ENCODE measurements at places on chromosomes 6 and 20.

- DNase-seq = no peak
These were observed 76.7 kb downstream of the FOXC1 start for GRCh38 chr6:1686117-1687098.

DNA sequence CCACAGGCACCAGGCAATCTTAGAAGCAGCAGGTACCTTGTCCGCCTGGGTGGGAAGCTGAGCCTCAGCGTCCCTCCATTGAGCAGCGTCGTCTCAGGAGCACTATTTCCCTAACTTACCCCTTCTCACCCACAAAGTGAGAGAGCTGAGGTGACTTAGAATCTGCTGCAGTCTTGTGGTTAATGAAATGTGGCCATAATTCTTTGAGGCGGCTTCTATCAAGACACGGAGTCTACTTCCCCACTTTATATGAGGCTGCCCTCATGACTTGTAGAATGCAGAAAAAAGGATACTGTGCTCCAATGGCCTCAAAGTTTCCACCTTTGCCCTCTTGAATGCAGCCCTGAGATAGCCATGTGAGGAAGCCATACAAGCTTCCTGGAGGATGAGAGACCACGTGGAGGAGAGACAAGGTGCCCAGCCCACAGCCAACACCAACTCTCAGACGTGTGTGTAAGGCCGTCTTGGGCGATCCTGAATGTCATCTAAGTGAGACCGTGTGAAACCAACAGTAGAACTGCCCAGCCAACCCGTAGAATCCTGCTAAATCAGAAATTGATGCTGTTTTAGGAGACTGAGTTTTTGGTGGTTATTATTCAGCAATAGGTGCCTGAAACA is 9.1 kb upstream of the TAGAP start:
- DNase-seq = no peak

GRCh38 chr6:54864272-54864671 is 17.7 kb downstream of the FAM83B start:
- no peak for DNase-seq

DNA sequence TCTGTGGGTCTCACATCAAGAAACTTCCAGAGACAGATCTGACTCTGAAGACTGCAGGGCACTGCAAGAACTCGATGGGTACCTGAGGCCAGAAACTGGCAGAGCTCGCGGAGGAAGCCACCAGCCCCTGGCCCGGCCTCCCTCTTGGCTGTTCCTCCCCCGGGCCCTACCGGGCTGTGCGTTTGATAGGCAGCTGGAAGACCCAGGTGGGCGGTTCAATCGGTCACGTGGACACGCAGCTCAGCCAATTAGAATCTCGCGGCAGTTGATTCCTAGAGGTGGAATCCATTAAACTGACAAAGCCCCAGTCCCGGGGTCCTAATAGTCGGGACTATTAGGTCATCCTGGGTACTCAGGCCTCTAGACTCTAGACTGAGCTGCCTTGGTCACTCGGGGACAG is 154.2 kb upstream of the PROKR2 start:
- no peak for DNase-seq

- no peak for DNase-seq
These were observed 330.8 kb downstream of the BCKDHB start for GRCh38 chr6:80437221-80437620.

DNA sequence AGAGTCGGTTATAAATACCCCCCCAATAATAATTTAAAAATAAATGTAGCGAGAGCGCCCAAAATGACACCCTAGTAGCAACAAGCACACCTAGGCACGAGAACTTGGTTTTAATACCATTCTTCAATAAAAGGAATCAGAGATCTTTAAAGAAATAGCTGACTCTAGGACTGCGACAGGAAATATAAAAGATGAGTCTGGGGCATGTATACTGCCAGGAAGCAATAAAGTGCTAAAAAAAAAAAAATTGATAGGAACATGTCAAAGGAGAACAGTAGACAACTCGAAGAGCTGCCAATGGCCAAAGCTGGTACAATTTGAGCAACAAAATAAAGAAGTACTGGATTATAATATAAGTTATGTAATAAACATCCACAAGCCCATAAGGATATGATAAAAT is 2.2 kb downstream of the PNISR start:
- no peak for DNase-seq

- no peak for DNase-seq
These were observed 11.2 kb upstream of the SPAG4 start for GRCh38 chr20:35604449-35604747.

- DNase-seq = no peak
These were observed 30.1 kb downstream of the CDYL start for GRCh38 chr6:4806337-4806725.

- DNase-seq = no peak
These were observed 248.5 kb downstream of the ATXN1 start for GRCh38 chr6:16512544-16513290.

DNA sequence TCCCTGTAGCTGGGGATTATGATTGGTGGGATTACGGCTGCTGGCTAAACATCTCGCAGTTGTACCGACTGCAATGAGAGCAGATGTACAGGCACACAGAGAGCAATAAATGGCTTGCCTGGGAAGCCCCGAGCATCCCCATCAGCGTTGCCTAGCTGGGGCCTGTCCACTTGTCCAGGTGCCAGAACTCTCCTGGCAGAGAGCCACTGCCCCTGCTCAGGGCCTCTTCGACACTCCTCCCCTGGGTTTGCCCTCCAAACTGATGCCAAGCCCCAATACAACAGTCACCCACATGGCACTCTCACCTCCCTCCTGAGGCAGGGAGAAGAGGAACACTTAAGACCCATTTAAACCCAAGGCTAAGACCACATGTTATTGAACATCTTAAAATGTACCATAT is 715.1 kb downstream of the PTPRT start:
- DNase-seq = no peak

DNA sequence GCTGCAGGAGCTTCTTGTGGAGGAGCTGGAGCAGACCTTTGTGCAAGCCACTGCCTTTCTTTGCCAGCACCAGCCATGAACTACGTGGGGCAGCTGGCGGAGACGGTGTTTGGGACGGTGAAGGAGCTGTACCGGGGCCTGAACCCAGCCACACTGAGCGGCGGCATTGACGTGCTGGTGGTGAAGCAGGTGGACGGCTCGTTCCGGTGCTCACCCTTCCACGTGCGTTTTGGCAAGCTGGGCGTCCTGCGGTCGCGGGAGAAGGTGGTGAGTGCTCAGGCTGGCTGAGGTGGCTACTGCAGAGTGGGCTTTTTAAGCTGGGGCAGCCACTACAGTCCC is 5.1 kb downstream of the LPIN3 start:
- DNase-seq = no peak

DNA sequence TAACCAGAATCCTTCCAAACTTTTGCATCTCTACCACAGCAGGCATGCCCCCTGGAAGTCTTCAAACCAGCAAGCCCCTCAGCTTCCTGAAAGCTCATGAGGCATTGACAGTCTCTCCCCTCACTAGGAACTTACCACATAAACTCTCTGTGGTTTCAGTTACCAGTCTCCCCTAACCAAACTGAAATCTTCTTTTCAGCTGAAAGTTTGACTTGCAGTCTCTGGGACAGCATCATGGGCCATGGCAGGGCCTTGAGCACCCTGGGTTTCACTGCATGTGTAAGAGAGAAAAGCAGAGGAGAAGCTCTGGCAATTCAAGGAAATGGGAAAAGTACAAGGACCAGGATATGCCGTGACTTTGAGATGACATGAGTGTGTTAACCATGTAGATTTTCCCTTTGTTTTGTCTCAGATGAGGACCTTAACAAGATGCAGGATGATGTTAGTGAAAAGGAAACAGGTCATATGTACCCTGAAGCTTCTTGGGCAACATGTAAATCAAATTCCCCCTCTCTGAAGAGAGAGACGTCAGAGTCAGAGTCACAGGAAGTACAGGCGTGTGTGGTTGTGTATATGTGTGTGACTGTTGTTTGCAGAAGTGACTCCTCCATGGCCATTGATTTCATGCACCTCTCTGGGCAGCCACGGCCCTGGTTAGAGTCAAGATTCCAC is 106.3 kb downstream of the TNFRSF21 start:
- DNase-seq = no peak

DNA sequence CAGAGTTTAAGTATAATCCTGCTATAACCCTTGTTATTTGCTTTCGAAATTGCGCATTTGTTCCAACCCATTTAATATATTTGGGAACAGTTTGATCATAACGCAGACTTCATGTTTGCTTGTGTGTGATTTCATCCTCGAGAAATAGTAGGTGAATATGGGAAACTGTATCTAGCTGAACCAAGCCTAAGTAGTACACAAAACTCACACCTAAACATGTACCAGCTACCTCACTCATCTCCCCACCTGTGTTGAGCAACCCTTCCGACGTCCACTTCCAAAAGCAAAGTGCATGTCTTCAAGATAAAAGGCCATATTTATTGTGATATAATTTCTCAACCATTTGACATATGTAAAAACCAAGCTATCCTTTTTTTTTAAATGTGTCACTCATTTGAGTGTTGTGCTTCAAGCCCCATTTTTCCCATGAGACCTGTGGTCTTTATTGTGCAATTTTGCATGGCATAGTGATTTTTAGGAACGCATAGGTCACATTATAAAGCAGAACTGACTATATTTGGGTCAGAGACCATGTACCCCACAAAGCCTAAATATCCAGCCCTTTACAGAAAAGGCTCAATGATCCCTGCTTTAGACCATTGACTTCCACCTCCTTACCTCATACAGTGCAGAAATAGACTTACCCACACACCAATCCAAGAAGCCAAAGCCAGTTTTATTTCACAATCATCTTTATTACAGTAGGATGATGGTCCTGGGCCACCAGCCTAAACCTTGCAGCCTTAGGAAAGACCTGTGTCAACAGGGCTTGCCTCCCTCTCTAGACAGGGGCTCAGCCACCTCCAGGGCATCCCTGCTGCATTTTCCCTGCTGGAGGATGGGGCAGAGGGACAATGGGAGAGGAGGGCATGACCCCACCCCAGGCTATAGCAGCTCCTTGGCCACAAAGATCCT is 7.1 kb downstream of the CCND3 start:
- no peak for DNase-seq

GRCh38 chr6:105890521-105891244 is 195.5 kb upstream of the PRDM1 start:
- DNase-seq = no peak

DNA sequence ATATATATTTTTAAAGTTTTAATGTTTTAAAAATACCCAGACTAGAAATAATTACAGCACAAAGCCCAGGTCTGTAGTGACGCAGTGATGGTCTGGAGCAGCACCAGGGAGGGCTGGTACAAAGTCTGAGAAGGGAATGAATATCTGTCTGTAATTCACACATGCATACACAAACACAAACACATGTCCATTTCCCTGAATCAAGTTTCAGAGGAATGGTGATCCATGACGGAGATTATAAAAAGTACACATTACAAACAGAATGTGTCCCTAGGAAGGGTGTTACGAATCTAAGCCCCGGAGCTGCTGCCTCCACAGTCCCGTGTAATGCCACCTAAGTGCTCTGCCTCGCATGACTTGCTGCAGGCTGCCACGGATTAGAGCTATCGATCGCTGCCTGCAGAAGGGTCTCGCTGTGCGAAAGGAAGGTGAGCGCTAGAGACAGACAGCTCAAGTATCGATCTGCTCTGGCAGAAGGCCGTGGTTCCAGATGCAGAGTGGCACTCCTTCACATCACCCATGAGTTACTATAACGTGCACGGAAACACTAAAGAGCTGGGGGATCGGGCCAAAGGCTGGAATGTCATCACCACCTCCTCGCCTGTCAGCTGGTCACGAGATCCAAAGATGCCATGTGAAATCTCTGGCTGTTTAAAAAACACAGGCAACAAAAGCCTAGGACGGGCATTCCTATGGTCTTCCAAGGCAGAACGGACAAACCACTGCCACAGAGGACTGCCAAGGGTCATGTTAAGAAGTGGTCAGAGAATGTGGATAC is 87.1 kb downstream of the INSM1 start:
- no peak for DNase-seq

DNA sequence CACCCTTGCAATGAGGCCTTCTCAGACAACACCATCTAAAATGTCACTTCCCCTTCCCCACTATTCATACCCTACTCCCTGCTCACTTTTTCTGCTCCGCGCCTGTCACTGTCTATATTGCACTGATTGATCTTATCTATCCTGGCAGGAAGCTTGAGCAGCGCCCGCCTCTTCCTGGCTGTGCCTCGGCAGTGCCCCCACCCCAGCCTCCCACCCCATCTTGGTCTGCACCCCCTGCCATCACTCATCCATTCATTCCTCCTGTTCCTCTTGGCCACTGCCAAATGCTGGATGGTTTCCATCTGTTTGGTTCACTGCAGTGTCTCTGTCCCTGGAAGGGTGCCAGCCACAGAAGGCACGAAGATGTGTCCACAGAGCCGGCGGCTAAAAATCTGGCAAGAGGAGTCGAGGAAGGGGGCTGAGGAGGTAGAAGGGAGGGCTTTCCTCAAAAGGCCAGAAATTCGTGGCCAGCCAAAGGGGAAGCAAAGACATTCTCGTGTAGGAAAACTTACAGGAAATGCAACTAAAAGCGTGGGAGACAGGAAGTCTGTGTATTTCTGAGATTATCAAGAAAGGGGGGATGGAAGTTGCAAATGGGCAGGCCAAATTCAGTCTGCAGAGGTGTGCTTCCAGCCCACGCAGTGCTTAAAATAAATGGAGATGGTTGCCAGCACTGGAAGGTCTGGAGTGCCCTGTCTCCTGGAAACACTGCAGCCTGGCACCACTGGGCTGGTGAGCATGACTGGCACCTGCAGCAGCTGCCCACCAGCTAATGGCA is 27.6 kb downstream of the SYNJ2 start:
- DNase-seq = no peak

DNA sequence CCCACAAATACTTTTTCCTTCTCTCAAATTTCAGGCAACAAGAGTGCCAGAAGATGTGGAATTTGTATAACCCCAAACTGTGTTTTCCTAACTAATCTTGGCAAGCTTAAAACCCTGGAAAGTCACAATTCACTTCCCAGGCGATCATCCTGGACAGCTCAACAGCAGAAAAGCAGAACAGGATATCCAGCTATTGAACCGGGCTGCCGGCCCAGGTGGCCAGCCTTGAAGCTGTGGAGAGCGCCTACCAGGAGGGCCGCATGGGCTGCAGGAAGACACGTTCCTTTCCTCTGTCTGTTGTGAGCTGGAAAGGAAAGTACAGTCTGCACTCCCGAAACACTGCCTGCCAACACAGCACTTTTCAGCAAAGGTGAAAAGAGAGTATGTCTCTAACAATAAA is 719.7 kb upstream of the MARCKS start:
- DNase-seq = no peak

DNA sequence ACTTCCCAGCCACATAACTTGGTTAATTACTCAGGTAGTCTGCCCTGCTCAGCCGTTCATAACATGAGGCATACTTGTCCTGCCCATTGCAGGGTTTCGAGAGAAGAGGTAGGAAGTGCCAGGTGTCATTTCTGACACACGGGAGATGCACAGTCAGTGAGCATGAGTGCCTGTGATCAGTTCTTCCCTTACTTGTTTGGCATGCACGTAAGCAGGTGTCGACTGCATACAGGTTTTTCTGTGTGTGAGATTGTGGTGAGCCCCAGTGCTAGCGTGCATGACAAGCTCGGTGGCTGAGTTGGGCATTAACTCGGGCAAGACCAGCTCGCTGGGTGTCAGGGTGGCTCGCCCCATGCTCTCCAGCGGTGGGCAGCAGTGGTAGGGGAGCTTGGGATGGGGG is 51.2 kb upstream of the SLC22A1 start:
- DNase-seq = no peak

Data from activated CD8-positive, alpha-beta memory T cell treated with anti-CD3 and anti-CD28 coated beads for 24 hours (primary cell).